ENCODE measurements at places on chromosomes 4 and X.

- DNase-seq = no peak
Measured at GRCh38 chrX:111671668-111672067, 9.3 kb upstream of the ALG13 start.

- no peak for DNase-seq
Measured at GRCh38 chr4:150782921-150783320, 201.0 kb downstream of the MAB21L2 start.

GRCh38 chr4:151541389-151542071 is 132.6 kb downstream of the FHIP1A start:
- DNase-seq = no peak

GRCh38 chr4:20625426-20625825 is 74.8 kb upstream of the PACRGL start:
- no peak for DNase-seq

DNA sequence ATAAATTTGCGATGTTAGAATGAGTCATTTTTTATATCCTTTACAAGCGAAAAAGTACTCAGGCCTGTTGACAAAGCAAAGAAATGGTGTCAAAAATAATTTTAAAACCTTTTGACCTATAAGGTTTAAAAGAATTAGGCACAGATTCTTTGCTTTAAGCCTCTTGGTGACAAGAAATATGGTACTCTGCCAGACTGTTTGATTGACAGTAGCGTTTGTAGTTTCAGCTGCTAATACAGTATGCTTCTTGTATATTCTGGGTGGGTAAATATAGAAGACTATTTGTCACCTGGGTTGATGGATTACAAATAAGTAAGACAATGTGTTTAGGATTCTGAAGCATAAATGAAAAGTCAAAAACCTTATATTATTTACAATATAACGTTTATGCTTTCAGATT is 193.1 kb upstream of the PITX2 start:
- no peak for DNase-seq

GRCh38 chrX:1749499-1749898 is 134.6 kb downstream of the ASMT start:
- no peak for DNase-seq

GRCh38 chr4:134126000-134126560 is 75.5 kb downstream of the PABPC4L start:
- no peak for DNase-seq

GRCh38 chr4:128162434-128162833 is 101.3 kb downstream of the LARP1B start:
- DNase-seq = no peak

DNA sequence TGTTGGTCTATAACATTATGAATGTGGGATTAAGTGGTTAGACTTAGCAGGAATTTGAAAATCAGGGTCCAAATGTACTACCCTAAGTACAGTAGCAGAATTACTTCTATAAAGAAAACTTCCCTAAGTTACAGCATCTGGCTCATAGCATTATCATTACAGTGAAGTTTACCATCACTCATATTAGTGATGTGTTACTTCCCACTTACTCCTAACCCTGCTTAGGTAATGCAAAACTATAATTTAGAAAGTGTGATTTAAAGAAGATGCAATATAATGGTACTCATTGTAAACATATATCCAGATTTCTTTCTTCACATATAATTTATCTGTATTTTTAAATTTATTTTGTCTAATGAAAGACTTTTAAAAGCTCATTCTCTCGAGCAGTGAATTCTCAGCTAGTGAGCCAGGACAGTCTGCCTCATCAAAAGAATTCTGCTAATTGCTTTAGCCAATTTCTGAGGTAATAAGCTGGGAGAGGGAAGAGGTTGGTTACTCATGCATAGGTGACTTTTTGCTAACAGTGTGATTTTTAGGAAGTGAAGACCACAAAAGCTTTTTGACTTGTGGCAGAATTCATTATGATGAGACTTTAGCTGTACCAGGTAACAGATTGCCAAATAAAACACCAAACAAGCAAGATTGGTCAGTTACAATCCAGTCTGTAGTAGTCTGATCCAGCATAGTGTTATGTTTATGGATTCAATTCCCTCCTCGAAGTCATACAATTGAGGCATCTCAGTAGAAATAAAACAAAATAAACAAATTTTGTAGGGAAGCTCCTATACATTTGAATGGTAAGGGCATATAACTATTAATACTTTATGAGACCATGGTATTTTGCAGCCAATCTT is 21.0 kb downstream of the PLS3 start:
- DNase-seq = no peak

DNA sequence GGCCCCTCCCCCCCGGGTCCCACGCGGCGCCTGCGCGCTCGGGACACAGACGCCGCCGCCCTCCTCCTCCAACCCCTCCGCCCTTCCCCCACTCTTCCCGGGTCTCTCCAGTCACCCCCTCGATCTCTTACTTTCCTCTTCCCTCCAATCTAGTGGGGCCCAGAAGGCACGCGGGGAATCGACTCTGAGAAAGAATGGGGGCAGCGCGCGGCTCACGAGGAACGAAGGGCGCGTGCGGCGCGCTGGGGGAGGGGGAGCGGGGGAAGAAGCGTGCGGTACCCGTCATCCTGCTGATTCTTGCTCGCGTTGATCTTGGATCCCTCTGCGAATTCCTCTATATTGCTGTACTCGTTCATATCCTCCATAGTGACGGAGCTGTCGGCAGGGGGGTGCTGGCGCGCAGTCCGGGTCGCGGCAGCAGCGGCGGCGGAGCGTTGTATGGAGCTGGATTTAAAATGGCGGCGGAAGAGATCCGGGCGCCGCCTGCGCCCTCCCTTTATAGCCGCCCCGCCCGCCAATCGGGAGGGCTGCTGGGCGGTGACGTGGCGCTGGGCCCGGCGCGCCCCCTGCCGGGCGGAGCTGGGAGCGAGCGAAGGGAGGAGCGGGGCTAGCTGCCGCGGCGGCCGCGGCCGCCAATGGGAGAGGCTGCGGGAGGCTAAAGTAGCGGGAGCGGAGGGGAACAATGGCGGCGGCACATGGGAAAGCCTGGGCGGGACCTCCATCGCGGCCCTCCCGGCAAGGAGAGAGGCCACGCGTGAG is 1.1 kb downstream of the HNRNPDL start:
- DNase-seq = peak; percentile 95

- no peak for DNase-seq
Measured at GRCh38 chrX:115013705-115014104, 3.7 kb downstream of the IL13RA2 start.

DNA sequence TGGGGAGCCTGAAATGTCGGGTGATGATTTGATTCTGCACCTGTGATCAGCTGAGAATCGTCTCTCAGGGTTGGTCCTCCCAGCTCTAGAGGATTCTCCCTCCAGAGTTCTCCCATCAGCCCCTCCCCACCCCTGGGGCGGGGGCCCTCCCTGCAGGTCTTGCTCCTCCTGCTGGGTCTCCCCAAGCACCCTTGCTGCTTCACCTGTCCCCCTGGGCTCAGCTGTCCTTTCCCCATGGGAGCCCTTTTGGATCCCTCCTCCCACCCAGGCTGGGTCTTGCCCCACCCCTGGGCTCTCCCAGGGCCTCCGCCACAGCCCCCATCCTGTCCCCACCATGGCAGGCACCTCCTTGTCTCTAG is 22.2 kb downstream of the PSAPL1 start:
- DNase-seq = no peak

DNA sequence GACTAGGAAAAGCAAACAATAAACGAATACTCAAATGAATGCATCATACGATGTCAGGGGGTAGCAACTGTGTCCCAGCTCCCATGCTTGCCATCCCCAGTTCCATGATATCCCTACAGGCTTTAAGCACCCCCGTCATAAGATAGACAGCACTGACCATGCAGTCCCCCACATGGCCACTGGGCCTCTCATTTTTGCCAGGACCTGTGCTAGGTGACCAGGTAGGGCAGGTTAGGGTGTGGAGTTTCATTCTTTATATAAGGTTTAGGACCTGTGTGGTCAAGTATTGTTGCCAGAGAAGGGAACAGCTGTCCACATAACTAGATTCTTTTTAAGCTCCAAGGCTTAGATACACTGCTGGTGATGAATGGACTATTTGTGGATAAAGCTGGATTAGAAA is 9.7 kb downstream of the PPEF2 start:
- DNase-seq = no peak

- DNase-seq = no peak
Measured at GRCh38 chr4:25081866-25082471, 51.2 kb upstream of the LGI2 start.

DNA sequence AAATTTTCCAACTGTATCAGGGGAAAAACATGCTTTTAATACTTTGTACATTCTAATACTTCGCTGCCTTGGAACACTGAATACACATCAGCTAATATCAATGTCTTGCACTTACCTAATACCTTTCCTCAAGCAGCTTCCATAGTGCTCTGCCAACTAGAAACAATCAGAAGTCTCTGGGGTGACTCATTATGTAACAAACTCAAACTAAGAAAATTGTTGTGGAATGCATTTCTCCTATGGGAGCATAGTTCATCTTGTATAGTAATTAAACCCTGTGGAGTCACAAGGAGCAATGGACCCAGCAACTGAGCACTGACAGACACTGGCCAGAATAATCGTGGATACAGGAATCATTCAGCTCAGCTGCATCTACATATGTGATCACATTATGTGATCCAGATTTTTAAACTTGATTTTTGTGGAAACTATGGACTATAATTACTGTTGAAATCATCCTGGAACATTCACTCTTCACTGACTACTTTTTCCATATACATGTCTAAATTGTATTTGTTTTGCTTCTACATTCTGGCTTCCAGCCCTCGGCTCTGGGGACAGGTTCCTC is 496.9 kb downstream of the TMA16 start:
- DNase-seq = no peak

DNA sequence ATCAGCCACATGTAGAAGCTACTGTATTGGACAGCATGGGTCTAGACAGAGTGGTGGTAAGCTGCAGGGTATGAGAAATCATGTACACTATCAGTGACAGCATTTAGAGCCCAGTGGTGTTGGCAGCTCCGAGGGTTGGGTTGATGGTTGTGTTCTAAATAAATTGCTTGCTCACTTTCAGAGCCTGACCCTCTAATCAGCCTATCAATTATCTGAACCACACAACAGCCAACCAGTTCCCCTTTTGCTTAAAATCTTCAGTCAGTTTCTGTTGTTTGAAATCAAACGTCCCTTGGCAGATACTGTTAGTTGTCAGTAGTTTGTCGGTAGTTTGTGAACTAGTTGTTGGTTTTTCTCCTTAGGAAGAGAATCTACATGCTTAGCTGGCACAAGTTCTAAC is 99.8 kb upstream of the RAI2 start:
- DNase-seq = no peak

GRCh38 chr4:92528541-92528940 is 224.8 kb downstream of the GRID2 start:
- DNase-seq = no peak

DNA sequence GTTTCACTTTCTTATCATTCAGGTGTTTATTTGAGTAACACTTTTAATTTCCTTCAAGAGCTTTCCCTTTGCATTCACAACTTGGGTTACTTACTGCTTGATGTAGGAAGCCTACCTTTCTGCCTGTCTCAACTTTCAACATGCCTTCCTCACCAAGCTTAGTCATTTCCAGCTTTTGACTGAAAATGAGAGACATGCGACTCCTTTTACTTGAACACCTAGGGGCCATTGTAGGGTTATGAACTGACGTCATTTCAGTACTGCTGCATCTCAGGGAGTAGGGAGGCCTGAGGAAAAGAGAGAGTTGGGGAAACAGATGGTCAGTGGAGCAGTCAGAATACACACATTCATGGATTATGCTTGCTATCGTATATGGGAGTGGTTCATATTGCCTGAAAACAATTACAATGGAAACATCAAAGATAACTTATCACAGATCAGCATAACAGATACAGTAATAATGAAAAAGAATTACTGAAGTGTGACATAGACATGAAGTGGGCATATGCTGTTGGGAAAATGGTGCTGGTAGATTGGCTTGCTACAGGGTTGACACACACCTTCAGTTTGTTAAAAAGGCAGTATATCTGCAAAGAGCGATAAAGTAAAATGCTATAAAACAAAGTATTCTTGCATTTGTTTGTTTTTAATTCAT is 25.7 kb downstream of the USP53 start:
- no peak for DNase-seq

DNA sequence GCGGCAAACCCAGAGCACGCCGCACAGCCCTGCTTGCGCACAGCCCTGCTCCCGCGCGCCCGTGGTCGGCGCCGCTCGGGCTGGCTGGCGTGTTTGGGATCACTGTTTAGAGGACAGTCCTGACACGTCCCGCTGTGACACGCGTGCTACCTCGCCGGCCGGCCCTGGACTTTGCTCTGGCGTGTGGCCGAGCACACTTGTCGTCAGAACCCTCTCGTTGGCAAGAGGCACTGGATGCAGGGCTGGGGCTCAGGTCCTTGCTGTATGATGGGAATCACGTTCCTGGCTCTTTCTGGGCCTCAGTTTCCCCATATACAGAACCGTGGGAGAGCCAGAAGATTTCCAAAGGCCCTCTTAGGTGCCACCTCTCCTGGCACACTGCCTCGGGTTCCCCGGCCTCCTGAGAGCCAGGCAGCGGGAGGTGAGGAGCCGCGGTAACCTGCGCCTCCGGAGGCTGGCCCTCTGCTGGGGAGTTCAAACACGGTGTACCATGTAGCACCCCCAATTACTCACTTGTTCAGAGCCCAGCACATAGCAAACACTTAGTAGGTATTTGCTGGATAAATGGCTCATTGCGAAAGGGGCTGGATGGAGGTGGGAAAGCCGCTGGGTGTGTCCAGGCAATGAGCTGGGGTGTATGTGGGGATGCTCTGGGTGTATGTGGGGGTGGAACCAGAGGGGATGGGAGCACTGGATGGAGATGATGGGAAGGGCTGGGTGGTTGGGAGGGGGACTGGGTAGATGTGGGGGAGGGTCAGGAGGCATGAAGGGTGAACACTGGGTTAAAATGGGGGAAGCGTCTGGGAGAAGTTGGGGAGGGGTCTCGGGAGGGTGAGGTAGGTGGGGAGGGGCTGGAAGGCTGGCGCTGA is 76.6 kb downstream of the HTRA3 start:
- no peak for DNase-seq

DNA sequence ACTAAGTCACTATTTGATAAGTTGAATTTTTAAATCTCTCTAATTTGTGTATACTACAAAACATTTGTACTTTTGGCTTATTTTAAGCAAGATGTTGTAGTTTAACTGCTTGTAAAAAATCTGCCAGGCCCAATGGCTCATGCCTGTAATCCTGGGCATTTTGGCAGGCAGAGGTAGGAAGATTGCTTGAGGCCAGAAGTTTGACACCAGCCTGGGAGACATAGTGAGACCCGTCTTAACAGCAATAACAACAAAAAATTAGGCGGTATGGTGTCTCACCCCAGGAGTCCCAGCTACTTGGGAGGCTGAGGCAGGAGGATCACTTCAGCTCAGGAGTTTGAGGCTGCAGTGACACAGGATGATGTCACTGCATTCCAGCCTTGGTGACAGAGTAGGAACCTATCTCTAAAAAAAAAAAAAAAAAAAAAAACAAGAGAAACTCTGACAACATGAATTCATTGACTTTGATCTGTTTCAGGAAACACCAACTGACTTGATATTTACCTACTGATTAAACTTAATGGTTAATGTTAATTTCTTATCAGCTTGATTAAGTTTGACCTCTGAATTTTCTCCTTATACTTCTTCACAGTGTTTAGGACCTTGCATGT is 8.9 kb downstream of the FHIP1A start:
- no peak for DNase-seq

- DNase-seq = no peak
Measured at GRCh38 chr4:173547889-173548288, 17.9 kb upstream of the HAND2 start.

- DNase-seq = no peak
Measured at GRCh38 chr4:10611673-10612072, 72.9 kb downstream of the CLNK start.
